Aorta (tissue), 5 donors: ENCODE measurements at places on chromosomes 7 and 10. TPM values are rescaled to one million over a fixed set of nuclear protein-coding genes. Genes with fewer than 3 reads are reported as not detected.

GRCh38 chr7:106987777-106988176 is 56.7 kb upstream of the PRKAR2B start:
- no peak overlapping the region for H3K4me3 ChIP-seq
- no peak overlapping the region for H3K27ac ChIP-seq
- no peak for DNase-seq
- no peaks in the 10 kb centered on the region for H3K36me3 ChIP-seq
- H3K4me1 ChIP-seq = no peaks in the 10 kb centered on the region

GRCh38 chr7:29359482-29360093 is 165.0 kb downstream of the CHN2 start:
- H3K27ac ChIP-seq = no peak overlapping the region
- H3K27me3 ChIP-seq = no peaks in the 10 kb centered on the region
- DNase-seq = no peak
- no peaks in the 10 kb centered on the region for H3K4me1 ChIP-seq
- no peak overlapping the region for H3K4me3 ChIP-seq

GRCh38 chr10:59336632-59337031 is 25.7 kb downstream of the FAM13C start:
- no peaks in the 10 kb centered on the region for H3K36me3 ChIP-seq
- DNase-seq = no peak
- no peaks in the 10 kb centered on the region for H3K27me3 ChIP-seq
- H3K27ac ChIP-seq = peak overlapping the region; percentile 83

- peak overlapping the region; percentile 98 for H3K4me3 ChIP-seq
- no peaks in the 10 kb centered on the region for H3K36me3 ChIP-seq
- H3K27me3 ChIP-seq = peaks cover 1% of the 10 kb centered on the region
- no peaks in the 10 kb centered on the region for H3K4me1 ChIP-seq
Observed at GRCh38 chr10:70169649-70170364, 507 bp downstream of the SAR1A start.

DNA sequence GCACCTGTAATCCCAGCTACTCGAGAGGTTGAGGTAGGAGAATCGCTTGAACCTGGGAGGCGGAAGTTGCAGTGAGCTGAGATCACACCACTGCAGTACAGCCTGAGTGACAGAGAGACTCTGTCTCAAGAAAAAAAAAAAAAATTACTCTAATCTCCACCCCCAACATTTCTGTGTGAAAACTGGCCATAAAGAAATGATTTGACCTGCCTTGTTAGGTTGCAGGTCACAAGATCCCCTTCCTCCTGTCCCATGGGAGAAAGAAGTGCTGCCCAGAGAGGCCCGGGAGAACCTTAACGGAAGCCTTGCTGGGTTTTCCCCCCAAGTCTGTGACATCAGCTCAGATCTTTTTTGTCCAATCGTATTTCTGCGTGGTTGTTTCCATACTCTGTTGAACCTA is 8.7 kb upstream of the CALHM1 start:
- no peaks in the 10 kb centered on the region for H3K4me1 ChIP-seq
- no peak for DNase-seq
- no peak overlapping the region for H3K27ac ChIP-seq
- H3K4me3 ChIP-seq = no peak overlapping the region

- H3K36me3 ChIP-seq = no peaks in the 10 kb centered on the region
- no peak overlapping the region for H3K4me3 ChIP-seq
- no peak overlapping the region for H3K27ac ChIP-seq
- H3K27me3 ChIP-seq = no peaks in the 10 kb centered on the region
Observed at GRCh38 chr7:51357821-51358220, 41.2 kb upstream of the COBL start.

DNA sequence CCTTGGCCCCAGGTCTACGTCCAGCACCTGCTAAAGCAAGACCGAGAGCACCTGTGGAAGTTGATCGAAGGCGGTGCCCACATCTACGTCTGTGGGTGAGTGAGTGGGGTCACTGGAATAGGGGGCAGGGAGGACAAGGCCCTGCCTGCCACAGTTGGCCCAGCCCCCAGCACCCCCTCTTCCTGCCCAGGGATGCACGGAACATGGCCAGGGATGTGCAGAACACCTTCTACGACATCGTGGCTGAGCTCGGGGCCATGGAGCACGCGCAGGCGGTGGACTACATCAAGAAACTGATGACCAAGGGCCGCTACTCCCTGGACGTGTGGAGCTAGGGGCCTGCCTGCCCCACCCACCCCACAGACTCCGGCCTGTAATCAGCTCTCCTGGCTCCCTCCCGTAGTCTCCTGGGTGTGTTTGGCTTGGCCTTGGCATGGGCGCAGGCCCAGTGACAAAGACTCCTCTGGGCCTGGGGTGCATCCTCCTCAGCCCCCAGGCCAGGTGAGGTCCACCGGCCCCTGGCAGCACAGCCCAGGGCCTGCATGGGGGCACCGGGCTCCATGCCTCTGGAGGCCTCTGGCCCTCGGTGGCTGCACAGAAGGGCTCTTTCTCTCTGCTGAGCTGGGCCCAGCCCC is 8.1 kb downstream of the TMEM120A start:
- no peaks in the 10 kb centered on the region for H3K4me1 ChIP-seq
- no peak overlapping the region for H3K27ac ChIP-seq
- no peak for DNase-seq

- DNase-seq = peak; percentile 51
- H3K36me3 ChIP-seq = no peaks in the 10 kb centered on the region
- H3K4me3 ChIP-seq = no peak overlapping the region
- H3K4me1 ChIP-seq = no peaks in the 10 kb centered on the region
- no peaks in the 10 kb centered on the region for H3K27me3 ChIP-seq
- no peak overlapping the region for H3K27ac ChIP-seq
Observed at GRCh38 chr7:15305002-15305600, 256.7 kb downstream of the AGMO start.

DNA sequence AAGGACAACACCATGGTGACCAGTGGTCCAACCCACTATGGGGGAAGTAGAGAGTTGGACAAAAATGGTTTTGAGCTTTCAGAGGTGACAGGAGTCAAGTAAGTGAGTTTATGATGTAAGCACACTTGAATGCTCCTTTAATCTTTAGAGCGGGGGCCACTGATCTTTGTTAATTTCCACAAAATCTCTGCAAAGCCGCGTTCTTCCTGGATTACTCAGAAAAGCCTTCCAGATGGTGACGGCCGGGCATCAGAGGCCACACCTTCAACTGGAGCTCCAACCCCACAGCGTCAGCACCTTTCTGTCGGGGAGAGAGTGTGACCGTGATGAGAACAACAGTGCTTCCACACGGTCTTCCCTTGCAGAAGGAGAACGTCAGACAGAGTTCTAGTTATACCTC is 35.2 kb upstream of the KLF6 start:
- no peaks in the 10 kb centered on the region for H3K27me3 ChIP-seq
- no peaks in the 10 kb centered on the region for H3K4me1 ChIP-seq

DNA sequence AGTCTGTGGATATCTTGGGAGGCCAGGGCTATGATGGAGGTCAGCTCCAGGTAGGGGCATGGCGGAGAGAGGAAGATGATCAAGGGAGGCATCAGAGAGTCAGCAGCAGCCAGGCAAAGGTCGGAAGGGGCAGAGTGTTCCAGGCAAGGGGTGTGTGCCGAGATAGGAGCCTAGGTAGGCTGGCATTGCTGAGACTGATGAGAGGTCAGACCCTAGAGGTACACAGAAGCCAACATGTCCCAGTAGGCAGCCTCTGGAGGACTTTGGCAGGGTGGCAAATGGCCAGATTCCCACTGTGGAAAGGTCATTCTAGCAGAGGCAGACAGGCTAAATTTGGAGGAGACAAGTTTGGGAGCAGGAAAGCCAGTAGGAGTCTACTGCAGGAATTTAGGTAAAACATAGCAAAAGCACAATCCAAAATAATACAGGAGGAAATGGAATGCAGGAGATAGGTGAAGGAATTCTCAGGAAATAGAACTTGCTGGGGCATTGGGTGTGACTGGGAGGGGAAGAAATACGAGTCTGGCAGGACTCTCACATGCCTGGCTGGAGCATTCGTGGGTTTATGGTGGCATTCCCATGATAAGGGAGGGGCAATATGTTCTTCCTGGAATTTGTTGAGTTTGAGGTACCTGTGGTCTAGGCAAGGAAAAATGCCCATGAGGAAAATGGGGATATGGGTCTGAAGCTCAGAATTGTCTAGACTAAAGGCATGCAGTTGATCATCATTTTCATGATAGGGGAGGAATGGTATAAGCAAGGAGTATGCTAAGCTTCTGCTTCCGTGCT is 25.7 kb downstream of the TMEM176A start:
- H3K4me1 ChIP-seq = no peaks in the 10 kb centered on the region
- H3K27ac ChIP-seq = no peak overlapping the region
- no peak for DNase-seq
- H3K4me3 ChIP-seq = no peak overlapping the region

DNA sequence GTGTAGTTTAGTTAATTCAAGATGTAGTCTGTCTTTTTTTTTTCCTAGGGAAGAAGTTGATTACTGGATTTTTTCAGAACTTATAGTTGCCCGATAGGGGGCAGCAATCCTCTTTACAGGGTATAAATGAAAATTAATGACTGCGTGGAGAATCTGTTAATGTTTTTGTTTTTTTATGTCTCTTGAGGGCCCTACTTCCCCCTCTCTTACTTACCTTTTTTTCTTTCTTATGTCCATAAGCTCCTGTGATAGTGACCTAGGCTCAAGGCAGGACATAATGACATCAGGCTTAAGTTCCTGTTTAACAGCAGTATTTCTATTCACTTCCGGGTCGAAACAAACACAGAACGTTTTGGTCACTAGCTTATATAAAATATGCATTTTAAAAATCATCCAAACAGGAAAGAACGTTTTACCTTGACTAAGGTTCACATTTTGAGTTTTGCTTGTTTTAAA is 18.8 kb downstream of the CDC123 start:
- H3K4me3 ChIP-seq = peak overlapping the region; percentile 28
- H3K27me3 ChIP-seq = no peaks in the 10 kb centered on the region
- peaks cover 5% of the 10 kb centered on the region for H3K36me3 ChIP-seq
- no peaks in the 10 kb centered on the region for H3K4me1 ChIP-seq
- no peak for DNase-seq

DNA sequence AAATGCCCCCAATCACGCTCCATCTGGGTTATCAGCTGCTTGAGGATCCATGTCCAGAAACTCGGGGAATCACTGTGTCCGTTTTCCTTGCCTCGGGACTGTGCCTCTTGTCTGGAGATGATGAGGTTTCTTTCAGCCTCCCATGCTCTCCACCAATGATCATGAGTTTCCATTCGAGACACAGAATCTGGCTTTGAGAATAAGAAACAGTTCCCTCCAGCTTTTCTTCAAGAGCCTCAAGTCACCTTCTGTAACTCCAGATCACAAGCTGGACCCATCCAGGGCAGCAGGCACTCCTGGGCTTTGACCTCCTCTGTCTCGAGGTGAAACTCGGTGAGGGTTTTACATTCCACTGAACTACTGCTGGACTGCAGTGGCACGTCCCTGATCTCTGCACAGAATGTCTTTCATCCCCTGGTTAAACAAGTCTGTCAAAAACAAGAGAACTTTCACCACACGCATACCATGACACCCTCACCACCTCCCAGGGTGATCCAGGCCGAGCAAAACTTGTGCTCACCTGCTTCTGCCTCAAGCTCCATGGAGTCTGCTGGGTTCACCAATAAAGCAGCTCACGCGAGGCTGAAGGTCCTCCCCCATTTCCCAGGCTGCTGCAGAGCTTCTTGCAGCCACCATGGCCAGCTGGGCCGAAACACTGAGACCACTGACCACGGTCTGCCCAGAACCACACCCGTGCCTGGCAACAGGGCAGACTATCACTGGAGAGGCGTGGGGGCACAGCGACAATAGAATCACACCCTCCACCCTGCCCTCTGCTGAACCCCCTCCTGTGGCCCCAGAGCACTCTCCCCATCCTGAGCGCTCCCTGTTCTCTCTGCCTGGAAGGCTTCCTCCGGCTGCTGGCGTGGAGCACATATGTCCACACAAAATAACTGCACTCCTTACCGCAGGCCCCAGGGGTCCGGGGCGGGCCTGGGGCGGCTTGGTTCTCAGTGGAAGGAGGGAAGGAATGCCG is 25.1 kb downstream of the MAT1A start:
- no peaks in the 10 kb centered on the region for H3K4me1 ChIP-seq
- H3K4me3 ChIP-seq = no peak overlapping the region
- H3K36me3 ChIP-seq = no peaks in the 10 kb centered on the region
- H3K27me3 ChIP-seq = no peaks in the 10 kb centered on the region

DNA sequence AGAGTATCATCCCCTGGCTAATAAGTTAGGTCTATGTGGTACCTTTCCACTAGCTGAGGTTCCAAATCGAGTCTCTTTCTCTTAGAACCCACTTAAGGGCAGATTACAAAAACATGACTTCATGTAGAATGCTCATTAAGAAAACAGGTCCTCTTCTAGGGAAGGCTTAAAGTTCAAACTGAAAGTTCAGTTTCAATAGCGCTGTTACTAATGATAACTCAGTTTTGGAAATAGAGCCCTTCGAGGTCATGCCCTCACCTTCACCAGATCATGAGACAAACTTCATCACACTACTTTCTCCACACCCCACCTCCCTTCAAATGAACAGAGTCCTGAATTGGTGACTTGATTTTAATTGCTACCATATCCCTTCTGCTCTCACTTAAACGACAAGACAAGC is 26.2 kb downstream of the HGF start:
- no peaks in the 10 kb centered on the region for H3K27me3 ChIP-seq
- no peaks in the 10 kb centered on the region for H3K4me1 ChIP-seq
- DNase-seq = no peak
- H3K27ac ChIP-seq = no peak overlapping the region
- H3K4me3 ChIP-seq = no peak overlapping the region
- no peaks in the 10 kb centered on the region for H3K36me3 ChIP-seq

- no peaks in the 10 kb centered on the region for H3K27me3 ChIP-seq
- H3K4me1 ChIP-seq = no peaks in the 10 kb centered on the region
- no peak overlapping the region for H3K4me3 ChIP-seq
- H3K27ac ChIP-seq = no peak overlapping the region
- DNase-seq = no peak
Observed at GRCh38 chr7:27603813-27604212, 58.9 kb downstream of the HIBADH start.

DNA sequence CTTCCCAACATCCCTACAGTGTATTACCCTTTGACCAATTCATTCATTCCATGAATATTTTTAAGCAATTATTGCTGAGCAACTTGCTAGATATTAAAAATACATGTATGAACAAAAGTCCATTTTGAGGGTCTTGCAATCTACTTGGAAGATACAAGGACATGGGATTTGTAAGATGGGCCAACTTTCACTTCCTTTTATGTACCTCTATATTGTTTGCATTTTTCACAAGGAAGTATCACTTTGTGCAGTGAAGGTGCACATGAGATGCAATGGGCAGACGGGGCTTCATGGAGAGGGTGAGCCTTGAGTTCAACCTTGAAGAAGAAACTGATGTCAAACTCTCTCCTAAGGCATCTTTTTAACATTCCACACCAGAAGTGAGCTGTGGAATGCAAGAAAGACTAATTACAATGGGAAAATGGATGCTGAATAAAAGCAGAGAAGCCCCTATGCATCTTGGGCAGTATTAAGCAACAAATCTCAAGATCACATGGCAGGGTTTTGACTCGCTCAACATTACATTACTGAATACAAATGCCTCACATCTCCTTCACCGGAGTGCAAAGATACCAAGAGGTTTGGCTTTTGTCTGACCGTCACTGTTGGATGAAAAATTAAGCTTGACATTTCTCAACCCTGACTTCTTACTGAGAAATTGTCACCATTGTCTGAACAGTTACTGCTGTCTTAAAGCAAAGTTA is 341.5 kb downstream of the ELMO1 start:
- H3K27me3 ChIP-seq = no peaks in the 10 kb centered on the region
- no peaks in the 10 kb centered on the region for H3K36me3 ChIP-seq
- H3K4me3 ChIP-seq = no peak overlapping the region
- DNase-seq = no peak
- no peak overlapping the region for H3K27ac ChIP-seq

- no peak overlapping the region for H3K4me3 ChIP-seq
- H3K27me3 ChIP-seq = no peaks in the 10 kb centered on the region
- H3K27ac ChIP-seq = no peak overlapping the region
- H3K36me3 ChIP-seq = no peaks in the 10 kb centered on the region
- H3K4me1 ChIP-seq = peaks cover 2% of the 10 kb centered on the region
Observed at GRCh38 chr7:144606261-144606660, 202.8 kb upstream of the NOBOX start.

The SRRM3 gene
- 3.0 TPM for total RNA-seq

The NPY gene
- total RNA-seq = not detected

The TRRAP gene
- 41.9 TPM for total RNA-seq

The SPRN gene
- total RNA-seq = not detected

The ST8SIA6 gene
- 2.4 TPM for total RNA-seq
